ENCODE measurements at places on chromosomes 16 and 17.

- no peak for DNase-seq
These were observed 24.0 kb downstream of the LLGL2 start for GRCh38 chr17:75549246-75550138.

- DNase-seq, result no peak
These were observed 20.7 kb downstream of the CRK start for GRCh38 chr17:1435326-1435725.

- DNase-seq, result peak; percentile 49
These were observed 1.5 kb downstream of the HAPSTR1 start for GRCh38 chr16:9092978-9093344.

DNA sequence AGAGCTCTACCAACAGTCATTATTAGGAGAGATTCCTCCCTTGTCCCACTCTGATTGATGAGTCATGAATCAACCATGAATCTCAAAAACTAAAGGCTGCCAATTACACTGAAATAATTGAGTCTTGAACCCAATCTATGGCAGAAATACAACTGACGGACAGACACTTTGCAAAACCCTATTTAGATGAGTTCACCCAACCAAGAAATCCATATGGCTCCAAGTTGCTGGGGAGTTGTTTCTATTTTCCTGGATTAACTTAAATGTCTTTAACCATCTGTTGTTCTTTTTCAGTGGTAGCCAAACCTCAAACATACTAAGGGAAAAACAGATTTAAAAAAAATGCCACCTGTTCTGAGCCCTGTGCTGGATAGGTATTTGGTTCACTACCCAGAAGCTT lies 151.0 kb downstream of the SHISA9 start:
- no peak for DNase-seq

- DNase-seq, result peak; percentile 59
These were observed 681 bp downstream of the USP43 start for GRCh38 chr17:9645851-9646545.

GRCh38 chr17:32746280-32746679 lies 130.6 kb downstream of the MYO1D start:
- no peak for DNase-seq

Data from right forelimb (tissue), 1 donor.